Activated CD4-positive, alpha-beta T cell treated with anti-CD3 and anti-CD28 coated beads, Interleukin-2, amount 50 U/mL, for 4 hours (primary cell): ENCODE measurements at places on chromosomes 5 and 9.

- DNase-seq, result no peak
Observed at GRCh38 chr5:172910828-172911627, 48.2 kb upstream of the RPL26L1 start.

GRCh38 chr5:27472000-27472763 is 433.8 kb upstream of the CDH9 start:
- DNase-seq, result no peak

DNA sequence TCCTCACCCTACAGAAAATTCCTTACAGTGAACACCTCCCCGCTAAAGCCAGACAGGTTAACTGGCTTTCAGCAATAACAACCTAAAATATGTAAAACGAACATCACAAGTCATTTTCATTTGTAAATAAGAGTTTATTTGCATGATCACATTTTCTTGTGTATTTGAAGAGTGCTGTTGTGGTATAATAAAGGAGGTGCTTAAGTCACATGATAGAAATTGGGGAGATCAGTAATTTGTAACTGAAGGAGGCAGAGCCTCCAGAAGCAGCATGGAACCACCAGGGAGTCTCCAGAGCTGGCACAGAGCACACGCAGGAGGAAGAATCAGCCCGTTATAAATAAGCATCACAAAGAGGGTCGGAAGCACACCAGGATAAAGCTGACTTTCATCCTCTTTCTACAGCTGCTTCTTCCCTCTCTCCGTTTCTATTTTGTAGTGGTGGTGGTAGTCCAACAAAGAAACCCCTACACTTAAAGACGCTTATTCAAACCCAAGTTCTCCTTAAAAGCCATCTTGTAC is 210.6 kb downstream of the MAPKAP1 start:
- no peak for DNase-seq

- no peak for DNase-seq
Observed at GRCh38 chr5:7047511-7048261, 334.5 kb downstream of the TENT4A start.

DNA sequence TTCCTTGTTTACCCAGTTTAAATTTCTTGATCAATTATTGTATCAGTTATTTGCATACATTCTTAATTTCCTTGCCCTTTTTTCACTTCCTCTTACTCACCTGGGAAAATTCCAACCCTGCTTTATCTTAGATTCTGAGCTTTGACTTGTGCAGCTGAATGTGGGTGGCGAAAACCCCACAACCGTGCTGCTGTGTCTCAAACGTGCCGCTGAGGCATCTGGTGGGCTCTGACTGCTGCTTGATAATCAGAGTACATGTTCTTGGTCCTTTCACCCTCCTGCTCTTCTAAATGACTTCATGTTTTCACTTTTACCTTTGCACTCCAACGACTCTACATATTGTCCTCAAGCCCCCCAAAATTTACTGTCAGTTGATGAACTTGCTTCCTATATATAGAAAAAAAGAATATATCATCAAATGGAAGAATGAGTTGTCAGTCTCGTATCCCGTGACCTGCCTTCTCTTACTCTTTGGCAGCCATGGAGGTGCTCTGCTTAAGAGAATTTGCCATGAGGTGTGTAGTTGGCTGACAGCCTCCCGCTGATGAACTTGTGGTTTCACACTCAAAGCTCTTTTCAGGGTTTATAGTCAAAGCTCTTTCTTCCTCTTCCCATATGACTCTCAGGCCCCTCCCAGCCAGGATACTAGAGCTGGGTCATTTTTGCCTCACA is 14.0 kb upstream of the JAK2 start:
- peak; percentile 64 for DNase-seq

DNA sequence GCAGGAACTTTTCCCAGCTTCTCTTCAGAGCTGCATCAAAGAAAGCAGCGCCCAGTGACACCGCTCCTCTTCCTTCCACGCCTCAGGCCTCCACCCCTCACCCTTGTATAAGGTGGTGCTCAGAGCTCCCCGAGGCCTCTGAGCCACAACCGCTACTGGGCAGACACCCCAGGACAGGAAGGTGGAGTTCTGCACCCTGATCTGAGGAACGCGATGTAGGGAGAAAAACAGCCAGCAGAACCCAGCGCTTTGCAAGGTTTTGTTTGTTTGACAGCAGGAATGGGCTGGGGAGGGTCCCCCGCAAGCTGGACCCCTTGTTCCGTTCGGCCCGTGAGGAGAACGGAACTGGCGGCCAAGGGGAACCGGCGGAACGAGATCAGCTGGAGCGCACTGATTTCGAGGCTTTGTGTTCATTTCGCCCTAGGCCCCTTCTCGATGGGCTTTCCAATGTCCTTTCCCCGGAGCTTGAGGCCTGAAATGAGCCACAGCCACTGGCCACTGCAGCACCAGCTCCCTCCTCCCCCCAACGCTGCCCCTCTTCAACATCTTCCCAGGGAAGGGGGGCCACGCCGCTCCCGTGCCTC is 4.1 kb downstream of the EDF1 start:
- no peak for DNase-seq

GRCh38 chr9:96087669-96088299 is 212.3 kb downstream of the ERCC6L2 start:
- no peak for DNase-seq

DNA sequence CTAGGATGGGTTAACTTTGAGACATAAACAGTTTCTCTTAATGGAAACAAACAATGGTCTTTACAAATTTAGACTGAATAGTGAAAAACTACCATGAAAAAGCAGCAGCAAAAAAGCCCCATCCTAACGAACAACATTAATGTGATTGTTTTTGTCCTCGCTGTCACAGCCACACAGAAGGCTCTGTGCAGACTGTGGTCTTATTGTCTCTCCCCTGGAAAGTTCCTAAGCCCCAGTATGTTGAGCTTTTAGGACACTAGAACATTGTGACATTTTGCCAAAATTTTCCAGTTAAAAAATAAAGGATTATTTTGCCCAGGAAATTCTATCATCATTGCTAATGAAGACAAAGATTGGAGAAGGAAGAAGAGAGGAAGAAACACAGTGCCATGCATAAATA is 12.6 kb upstream of the SOWAHA start:
- DNase-seq, result no peak

- DNase-seq, result peak; percentile 19
Observed at GRCh38 chr5:35202319-35203111, 27.8 kb downstream of the PRLR start.

DNA sequence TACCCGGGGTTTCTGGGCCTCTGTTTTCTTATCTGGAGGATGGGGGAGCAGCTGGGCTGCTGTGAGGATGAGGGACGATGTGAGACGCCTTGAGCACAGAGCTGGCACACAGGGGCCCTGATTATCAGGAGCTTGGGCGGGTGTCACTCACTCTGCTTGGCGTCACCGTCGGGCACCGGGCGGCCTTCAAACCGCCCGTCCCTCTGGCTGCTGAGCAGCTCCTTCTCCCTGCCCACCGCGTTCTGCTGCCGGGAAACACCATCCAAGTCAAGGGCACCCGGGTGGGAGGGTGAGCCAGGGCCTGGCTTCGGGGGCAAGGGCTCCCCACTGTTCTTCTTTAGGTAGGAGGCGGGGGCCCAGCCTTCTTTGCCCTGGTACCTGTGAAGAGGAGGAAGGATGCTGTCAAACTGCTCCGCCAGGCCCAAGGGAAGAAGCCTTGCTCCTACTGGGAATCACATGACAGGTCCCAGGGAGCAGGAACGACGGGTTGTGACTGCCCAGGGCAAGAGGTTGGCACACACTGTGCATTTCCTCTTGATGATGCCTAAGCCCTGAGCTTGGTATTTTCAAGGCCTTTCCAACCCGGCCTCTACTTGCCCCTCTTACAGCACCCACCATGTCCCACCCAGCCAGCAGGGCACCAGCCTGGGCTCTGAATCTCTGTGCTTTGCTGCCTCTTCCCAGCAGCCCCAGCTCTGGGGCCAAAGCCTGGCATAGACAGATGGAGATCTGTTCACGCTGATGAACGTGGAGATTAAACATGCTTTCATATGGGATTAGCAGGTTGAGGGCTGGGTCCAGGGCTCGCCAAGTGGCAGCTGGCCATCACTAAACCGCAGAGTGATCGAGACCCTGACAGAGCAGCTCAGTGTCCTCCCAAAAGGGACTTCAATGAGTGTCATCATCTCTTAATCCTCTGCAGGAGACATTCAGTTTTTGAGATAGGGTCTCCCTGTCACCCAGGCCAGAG is 66.9 kb upstream of the UBTD2 start:
- DNase-seq, result no peak

DNA sequence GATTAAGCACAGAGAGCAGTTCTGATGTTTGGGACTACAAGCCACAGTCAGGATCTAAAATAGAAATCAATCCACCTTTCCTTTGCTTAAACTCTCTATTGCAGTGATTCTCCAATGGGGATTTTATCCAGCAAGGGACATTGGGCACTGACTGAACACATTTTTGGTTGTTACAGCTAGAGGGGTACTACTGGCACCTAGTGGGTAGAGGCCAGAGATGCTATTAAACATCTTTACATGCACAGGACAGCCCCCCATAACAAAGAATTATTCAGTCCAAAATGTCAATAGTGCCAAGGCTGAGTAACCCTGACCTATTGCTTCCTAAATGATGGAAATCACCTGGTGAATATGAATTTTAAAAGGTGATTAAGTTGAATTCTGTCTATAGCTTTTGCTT is 12.0 kb downstream of the ZNF622 start:
- no peak for DNase-seq

DNA sequence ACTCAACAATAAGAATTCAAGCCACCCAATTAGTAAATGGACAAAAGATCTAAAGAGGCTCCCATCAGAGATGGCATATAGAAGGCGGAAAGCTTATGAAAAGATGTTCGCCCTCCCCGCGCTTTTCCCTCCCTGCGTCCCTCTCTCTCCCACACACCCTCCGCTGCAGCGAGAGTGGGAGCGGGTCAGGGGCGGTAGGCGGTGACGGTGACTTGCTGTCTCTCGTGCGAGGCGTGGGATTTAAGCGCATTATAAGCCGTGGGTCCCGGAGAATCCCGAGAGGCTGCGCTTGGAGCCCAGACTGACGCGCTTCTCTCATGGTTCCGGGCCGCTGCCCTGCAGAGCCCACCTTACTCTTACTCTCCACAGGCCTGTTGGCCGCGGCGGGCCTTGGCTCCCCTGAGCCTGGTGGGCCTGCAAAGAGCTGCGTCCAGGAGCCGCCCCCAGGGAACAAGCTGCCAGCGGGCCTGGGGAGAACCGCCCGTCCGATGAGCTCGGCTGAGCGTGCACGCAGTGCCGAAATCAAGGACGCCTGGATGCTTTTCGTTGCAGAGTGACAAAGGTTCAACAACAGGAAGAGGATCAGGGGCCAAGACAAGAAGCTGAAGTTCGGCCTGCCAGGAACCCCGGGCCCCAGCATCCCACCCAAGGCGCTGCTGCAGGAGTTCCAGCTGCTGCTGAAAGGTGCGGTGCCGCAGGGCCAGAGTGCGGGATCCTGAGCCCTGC is 42.6 kb upstream of the BICD2 start:
- DNase-seq, result no peak

DNA sequence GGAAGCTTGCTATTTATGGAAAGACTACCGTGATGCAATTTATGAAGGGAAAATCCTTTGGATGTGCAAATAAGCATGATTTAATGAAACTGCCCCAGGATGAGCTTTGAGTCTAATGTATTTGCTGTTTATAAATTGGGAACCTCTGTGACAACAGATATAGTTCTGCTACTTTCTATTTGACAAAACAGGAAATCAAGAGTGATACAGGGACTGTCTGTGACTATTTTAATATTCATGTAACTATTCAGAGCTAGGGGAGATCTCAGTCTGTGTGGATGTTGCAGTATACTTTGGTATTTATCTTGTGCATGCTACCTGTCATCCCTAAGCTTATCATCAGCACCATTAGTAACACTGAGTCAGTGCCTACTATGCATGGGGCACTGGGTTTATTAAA is 132.1 kb downstream of the PDZD2 start:
- no peak for DNase-seq

DNA sequence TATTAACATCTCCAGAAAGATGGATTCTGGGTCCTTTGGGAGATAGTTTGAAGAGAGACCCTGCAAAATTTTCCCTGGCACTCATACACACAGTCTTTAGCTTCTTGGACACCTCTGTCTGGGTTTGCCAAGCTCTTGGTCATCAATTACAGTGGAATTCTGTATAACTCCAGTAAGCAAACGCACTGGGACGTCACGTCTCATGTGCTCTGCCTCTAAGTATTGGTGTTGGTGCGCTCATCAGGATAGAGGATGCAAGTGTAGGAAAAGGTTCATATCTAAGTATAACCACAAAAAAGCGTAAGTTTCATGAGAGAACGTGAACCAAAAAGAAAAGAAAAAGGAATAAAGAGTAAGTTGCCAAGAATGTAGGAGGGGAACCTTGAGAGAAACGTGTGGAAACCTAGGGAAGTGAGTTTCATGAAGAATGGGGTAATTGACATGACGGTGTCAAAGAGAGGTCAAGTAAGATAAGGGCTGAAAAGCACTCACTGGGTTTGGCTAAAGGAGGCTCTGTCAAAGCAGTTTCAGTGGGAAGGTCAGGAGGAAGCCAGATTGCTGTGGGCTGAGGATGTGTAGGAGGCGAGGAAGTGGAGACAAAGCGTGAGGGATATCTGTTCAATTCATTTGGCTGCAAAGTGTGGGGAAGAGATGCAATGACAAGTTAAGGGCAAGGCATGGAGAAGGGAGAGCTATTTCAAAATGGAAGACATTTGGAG is 92.7 kb downstream of the RAD23B start:
- DNase-seq, result no peak

- no peak for DNase-seq
Observed at GRCh38 chr5:112004867-112005622, 248.1 kb upstream of the NREP start.

- no peak for DNase-seq
Observed at GRCh38 chr5:96384353-96384752, 48.7 kb downstream of the PCSK1 start.

- no peak for DNase-seq
Observed at GRCh38 chr9:88898039-88898720, 93.1 kb upstream of the S1PR3 start.

GRCh38 chr9:124839612-124840299 is 13.5 kb upstream of the WDR38 start:
- DNase-seq, result no peak

GRCh38 chr5:84362061-84362720 is 22.5 kb downstream of the EDIL3 start:
- DNase-seq, result no peak

GRCh38 chr5:14185326-14186058 is 42.4 kb downstream of the TRIO start:
- DNase-seq, result no peak

- DNase-seq, result no peak
Observed at GRCh38 chr9:86486891-86487837, 133.0 kb upstream of the TUT7 start.

GRCh38 chr5:168227001-168227400 is 64.4 kb upstream of the WWC1 start:
- peak; percentile 2 for DNase-seq

GRCh38 chr5:170268884-170269283 is 28.7 kb downstream of the LCP2 start:
- no peak for DNase-seq

DNA sequence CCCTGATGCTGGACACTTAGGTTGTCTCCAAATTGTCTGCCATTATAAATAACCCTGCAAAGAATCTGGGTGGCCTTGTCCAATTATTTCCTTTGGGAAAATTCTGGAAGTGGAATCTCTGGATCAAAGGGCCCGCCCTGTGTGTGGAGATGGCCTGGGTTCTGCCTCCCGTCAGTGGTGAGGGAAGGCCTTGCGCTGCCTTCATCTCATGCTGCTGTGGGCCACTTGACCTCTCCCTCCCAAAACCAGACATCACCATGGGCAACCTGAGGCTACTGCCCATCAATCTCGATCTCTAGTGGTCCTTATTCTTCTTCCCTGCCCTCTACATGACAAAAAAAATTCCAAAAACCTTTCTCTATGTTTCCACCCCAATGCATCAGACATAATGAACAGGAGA is 6.6 kb downstream of the CLTB start:
- DNase-seq, result no peak

GRCh38 chr5:111999286-111999685 is 242.3 kb upstream of the NREP start:
- no peak for DNase-seq

- no peak for DNase-seq
Observed at GRCh38 chr9:27073841-27074728, 34.9 kb upstream of the TEK start.
